ENCODE measurements at places on chromosomes 13 and 19. TPM values are rescaled to one million over a fixed set of nuclear protein-coding genes. Genes with fewer than 3 reads are reported as not detected.

- no peak for DNase-seq
Observed at GRCh38 chr19:30557927-30558557, 185.9 kb downstream of the ZNF536 start.

- DNase-seq = peak; percentile 32
Observed at GRCh38 chr13:39415008-39415802, 187.8 kb downstream of the LHFPL6 start.

- peak; percentile 85 for DNase-seq
Observed at GRCh38 chr19:9796113-9796773, 22.6 kb downstream of the FBXL12 start.

DNA sequence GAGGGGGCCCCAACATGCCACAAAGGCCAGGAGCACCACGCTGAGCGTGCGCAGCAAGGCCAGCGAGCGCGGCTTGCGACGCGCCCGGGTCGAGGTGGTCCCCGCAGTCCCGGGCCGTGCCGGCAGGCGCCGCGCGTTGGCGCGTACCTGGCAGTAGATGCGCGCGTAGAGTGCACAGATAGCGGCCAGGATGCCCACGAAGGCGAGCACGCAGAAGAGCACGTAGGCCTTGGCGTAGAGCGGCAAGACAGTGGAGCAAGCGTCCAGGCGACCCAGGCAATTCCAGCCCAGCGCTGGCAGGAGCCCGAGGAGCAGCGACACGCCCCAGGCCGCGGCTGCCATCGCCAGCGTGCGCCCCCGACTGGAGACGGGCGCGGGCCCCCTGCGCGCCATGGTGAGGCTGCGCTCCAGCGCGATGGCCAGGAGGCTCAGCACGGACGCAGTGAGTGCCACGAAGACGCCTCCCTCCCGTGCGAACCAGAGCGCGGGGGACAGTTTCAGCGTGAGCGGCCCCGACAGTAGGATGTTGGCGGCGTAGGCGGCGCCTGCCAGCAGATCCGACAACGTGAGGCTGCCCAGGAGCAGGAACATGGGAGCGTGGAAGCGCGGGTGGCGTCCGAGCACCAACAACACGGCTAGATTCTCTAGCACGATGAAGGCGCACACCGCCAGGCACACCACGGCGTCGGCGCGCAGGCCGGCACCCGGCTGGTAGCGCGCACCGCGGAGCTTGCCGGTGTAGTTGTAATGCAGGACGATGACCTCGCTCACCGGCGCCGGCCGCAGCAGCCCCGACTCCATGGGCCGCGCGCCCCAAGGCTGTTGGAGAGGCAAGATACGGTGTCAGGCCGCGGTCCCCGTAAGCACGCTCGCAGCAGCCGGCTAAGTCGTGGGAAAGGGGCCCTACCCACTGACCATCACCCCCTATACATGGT, 2.8 kb downstream of the S1PR5 start:
- DNase-seq = no peak

DNA sequence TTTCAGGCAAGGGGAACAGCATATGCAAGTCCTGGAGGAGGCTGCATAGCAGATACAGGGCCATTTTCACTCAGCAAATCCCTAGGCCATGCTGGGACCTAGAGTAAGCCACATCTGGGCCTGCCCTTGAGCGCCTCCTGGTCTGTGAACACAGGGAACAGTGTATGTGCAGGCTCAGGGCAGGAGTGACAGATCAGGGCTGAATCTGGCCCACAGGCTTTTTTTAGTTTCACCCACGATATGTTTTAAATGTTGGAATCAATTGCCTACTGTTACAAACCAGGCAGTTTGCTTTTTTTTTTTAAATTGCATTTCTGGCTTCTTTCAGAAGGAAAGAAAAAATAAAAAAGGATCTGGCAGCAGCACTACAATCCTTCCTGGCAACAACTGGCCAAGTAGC, 1.5 kb upstream of the TMEM145 start:
- DNase-seq = no peak

DNA sequence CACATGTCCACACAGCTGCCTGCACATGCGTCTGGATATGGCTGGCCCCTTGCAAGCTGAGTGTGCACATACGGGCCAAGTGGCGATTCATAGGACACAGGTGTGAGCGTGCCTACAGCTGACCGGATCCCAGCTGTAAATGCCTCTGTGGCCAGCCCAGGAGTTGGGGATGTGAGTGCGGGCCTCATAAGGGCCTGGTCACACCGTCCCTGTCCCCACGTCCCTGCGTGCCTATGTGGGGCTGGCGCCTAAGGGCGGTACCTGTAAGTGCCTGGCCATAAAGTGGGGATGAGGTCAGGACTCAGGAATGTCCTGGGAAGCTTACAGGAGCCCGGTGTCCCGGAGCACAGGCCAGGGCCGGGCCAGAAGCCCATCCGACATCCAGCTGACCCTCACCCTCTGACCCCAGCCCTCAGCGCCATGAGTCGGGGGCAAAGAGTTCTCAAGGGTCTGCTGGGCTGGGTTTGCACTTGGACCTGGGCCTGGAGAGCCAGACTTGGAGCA, 1.3 kb upstream of the ARHGAP45 start:
- DNase-seq = no peak

Gene PCP2
- 4.9 TPM for total RNA-seq
